ENCODE measurements at places on chromosomes 7 and 10.

- no peak for DNase-seq
Measured at GRCh38 chr7:139620676-139621344, 97.3 kb downstream of the CLEC2L start.

GRCh38 chr7:69433081-69433480 lies 165.2 kb upstream of the AUTS2 start:
- no peak for DNase-seq

GRCh38 chr7:27091941-27092818 lies 3.6 kb downstream of the HOXA1 start:
- no peak for DNase-seq

GRCh38 chr7:7766671-7767070 lies 48.3 kb upstream of the RPA3 start:
- no peak for DNase-seq

- DNase-seq = peak; percentile 90
Measured at GRCh38 chr10:48363617-48364355, 57.3 kb downstream of the MAPK8 start.

DNA sequence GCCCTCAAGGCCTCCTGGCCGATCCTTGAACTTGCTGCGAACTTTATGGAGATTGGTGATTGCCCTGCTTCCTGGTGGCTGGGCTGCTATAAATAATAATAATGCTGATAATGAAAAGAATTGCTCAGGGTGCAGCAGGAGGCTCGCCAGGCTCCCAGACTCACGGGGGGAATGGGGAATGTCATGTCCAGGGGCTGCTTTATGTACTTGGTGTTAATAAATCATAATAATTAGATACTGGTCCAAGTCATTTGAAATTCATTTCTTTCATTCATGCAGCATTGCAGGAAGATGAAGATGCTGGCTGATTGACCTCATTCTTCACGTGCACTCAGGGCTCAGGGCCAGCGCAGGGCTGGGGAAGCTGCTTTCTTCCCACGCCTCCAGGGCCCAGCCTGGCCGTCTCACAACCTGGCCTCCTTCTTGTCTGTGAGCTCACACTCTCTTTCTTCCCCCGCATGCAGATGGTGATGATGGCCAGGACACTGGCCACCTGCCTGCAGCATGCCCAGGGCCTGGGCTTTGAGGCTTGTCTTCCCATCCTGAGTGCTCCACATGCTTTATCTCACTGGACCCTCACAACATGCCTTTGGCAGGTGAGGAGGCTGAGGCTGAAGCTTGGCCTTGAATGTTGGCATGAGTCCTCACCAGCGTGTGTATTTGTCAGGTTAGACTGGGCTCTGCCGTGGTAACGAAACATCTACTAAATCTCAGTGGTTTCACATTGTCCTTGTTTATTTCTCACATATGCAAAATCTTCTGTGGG lies 138.4 kb upstream of the TNS3 start:
- no peak for DNase-seq

DNA sequence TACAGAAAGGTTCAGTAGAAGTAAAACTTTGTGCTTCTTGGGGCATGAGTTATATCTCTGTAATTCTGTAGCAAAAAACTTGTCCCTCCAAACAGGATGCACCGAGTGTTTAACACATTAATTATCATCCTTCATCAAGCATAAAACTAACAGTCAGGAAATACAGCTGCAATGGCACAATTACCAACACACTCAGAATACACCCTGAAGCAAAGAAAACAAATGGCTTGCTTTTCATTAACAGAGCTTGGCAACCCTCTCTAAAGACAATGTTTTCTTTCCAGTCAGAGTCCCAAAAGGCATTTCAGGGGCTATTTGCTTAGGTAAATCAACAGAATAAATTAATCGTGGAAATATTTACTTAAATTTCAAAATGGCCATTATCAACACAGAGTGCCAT lies 107.7 kb downstream of the ICA1 start:
- DNase-seq = no peak

DNA sequence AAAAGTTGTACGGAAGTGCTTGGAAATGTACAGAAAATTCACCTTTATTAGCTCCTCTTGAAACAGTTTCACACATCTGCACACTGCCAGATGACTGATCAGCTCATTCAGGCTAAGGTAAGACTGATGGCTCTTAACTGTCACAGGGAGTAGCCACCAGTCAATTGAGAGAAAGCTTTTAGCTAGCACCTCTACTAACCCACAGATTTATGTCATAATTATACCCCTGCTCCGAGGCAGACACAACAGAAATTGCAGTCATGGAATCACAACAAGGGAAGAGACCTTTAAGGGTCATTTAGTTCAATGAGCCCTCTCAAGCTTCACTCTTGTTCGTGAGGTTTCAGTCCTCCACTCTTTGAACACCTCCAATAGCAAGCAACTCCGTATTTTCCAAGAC lies 235.4 kb downstream of the TRIL start:
- no peak for DNase-seq

GRCh38 chr10:63005246-63005645 lies 127.9 kb upstream of the NRBF2 start:
- DNase-seq = no peak

DNA sequence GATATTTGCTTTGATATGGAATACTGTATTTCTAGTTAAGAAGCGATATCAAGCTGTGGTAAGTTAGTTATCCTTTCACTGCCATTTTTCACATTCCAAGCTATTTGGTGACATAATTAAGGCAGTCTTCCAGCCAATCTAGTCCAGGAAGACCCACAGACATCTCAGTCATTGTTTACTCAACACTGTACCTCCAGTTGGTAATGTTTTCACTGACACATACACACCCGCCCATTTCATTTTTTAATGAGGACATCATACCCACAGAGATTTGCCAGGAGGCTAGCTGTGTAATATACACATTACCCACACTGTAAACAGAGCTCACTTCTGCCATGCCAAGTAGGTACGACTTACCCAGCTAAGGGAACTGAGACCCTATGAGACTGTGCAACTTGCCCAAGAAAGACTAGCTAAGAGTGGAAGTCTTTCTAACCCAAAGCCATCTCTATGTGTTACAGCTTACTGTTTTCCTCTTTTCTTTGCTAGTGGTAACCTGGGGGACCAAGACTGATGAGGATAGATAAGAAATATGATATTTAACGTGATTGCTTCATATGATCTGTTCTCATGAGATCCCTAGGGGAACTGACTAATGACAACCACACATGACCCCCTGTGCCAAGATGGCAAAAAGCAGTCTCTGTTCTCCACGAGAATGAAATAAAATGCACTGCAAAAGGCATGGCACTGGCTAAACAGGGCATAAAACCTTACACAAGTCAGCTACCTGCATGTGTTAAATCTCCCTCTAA lies 179.0 kb downstream of the DGKI start:
- DNase-seq = no peak

GRCh38 chr7:18655912-18656311 lies 160.4 kb downstream of the HDAC9 start:
- peak; percentile 20 for DNase-seq

GRCh38 chr7:17269341-17270221 lies 28.9 kb upstream of the AHR start:
- no peak for DNase-seq

DNA sequence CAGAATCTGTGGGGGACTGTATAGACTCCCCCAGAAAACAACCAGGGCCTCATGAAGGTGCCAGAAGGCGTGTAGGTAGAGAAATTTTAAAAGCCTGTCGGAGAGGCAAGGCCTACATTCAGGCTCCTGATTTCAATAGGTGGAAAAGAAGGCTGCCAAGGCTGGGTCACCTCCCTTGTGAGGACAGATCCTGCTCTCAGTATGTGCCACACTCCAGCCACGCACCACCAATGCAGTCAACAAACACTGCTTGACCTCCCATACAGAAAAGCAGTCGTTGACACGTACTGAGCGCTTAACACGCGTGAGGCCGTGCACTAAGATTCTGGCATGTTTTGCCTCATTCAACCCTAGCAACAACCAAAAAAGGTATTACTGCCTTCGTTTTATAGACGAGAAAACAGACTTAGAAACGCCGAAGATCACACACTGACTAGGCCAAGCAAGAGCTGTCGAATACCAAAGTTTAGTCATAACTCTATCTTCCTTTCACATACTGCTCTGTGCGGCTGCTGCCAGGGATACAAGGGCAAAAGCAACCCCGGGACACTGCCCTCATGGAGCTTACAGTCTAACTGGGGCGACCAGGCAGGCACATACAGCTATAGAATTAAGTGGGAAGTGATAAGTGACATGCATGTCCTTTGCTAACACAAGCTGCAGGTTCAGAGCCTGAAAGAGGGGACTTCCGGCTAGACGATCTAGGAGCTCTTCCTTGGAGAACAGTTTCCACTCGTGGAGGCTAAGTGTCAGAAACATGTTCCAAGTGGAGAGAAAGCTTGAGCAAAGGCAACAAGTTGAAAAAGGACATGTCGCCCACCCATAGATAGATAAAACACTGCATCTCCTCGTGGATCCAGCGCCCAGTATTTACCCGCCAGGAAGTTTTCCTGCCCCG lies 797 bp upstream of the NKX2-3 start:
- no peak for DNase-seq

DNA sequence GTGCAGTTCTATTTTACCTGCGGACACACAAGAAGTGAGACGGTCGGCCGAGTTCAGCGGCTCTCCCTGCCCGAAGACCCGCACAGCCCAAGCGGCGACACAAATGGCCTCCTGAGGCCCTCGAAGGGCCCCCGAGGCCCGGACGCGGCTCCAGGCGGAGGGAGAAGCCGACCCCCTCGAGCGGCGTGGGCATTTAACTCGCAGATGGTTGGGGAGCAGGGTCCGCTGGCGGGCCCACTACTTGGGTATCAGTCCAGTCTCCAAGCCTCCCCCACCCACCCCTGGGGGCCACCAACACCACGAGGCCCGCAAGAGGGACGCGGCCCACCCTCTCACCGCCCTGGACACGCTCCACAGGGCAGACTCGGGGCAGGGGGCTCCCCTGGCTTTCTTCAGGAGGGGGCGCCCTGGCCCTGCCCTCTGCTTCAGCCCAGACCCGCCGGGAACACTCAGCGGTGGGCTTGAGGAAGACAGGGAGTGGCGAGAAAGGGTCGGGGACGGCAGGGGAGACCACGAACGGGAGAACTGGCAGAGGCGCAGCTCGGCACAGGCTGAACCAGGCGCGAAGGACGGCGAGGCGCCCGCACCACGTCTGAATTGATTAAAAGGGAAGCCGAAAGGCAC lies 1.7 kb downstream of the IGF2BP3 start:
- DNase-seq = no peak

GRCh38 chr10:73576178-73576889 lies 14.8 kb downstream of the USP54 start:
- DNase-seq = peak; percentile 62

- DNase-seq = no peak
Measured at GRCh38 chr10:98460837-98461499, 14.2 kb upstream of the HPS1 start.

- DNase-seq = no peak
Measured at GRCh38 chr7:100353685-100354330, 4.1 kb upstream of the PILRB start.

DNA sequence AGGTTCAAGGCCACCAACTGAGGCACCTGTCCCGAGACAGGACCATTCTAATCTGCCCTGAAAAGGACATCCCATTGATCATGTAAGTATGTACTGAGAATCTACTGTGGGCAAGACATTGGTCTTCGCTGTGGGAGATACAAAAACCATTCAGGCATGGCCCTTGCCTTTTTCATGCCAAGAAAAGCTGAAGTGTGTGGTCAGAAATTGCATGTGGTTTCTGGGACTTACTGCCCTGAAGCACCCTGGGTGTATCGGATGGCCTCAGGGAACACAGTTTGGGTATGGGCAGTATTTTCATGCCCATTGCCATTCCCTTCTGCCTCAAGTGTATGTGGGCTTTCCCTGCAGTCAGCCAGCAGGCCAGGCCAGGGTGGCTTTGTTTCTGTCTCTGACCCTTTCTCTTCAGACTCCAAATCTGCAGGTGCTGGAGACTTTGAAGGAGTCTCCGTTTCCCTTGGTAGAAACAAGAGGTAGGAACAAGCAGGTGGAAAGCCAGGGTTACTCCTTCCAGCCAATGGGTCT lies 285.7 kb downstream of the ZEB1 start:
- DNase-seq = no peak

DNA sequence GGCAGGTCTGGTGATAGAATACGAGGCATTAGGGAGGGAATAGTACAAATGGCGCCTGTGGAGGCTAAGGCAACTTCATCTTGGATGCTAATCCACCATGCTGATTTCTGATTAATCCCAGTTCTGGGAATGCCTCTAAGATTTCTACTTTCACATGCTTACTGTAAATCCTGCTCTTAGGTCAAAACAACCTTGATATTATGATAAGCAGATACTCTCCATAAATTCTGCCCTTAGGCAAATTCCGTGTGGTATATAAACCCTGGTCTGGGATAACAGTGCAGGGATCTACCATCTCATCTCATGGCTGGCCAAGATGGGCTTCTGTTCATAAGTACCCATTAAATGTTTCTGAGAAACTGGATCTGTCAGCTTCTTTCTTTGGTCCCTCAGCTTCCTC lies 11.4 kb upstream of the NEUROG3 start:
- DNase-seq = no peak

GRCh38 chr7:1055491-1055955 lies 11.2 kb downstream of the GPR146 start:
- no peak for DNase-seq

DNA sequence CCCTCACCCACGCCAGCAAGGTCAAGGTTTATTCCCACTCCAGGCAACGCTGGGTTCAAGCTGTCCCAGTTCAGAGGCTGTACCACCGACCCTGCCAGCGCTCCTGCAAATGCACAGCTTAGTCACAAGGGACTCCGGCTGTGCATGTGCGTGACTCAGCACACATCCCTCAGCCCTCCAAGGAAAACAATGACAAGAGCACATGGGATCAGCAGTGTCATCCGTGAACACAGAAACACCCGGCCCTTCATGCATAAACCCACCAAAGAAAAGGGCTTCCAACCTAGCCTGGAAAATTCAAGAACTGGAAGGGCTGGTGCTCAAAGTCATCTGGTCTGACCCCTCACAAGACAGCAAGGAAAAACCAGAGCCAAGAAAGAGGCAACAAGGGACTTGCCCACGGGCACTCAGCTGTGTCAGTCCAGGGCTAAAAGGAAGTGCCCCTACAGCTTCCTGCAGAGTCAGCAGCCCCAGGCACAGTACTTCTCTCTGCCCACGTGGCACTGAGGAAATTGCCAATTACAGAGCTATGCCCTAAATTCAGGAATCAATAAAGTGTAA lies 106.1 kb downstream of the KCNMA1 start:
- DNase-seq = peak; percentile 55

DNA sequence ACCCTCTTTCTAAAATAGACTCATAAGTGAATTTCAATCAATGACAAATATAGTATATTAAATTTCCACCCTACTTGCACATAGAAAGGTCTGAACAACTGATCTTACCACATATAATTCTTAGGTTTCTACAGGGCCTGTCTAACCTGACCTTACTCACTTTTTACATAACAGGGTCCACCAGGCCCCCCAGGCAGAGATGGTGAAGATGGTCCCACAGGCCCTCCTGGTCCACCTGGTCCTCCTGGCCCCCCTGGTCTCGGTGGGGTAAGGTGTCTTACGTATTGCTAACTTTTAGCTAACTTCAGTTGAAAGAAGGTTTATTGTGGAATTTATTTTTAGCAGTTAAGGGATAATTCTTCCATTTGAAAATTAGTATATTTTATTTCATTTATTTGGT lies 5.3 kb downstream of the COL1A2 start:
- no peak for DNase-seq

GRCh38 chr10:102065561-102066398 lies 631 bp downstream of the HPS6 start:
- DNase-seq = no peak

- DNase-seq = no peak
Measured at GRCh38 chr10:86698207-86698940, 30.1 kb downstream of the LDB3 start.

- DNase-seq = peak; percentile 15
Measured at GRCh38 chr10:7855205-7855604, 36.9 kb downstream of the TAF3 start.

- no peak for DNase-seq
Measured at GRCh38 chr10:78817804-78818203, 251.0 kb upstream of the ZMIZ1 start.

GRCh38 chr7:34107276-34107675 lies 201.9 kb downstream of the BMPER start:
- no peak for DNase-seq

All from pons (tissue), 1 donor.